ENCODE measurements at places on chromosomes 2 and 18.

DNA sequence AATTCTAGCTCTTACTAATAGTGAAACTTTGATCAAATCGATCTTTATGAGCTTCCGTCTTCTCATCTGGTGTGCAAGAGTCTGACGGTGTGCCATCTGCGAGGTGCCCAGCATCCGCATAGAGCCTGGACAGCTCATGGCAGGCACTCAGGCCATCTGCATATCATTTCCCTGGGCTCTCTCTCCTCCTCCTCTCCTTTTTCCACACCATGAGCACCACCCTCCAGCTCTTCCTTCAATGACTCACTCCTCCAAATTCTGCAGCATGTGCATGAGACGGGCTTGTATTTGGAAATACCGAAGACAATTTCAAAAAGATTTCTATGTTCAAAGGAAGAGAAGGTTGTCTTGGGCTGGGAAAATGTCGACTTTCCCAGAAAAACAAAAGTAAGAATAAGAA lies 161.1 kb downstream of the CCBE1 start:
- no peak for DNase-seq

- no peak for DNase-seq
These were observed 4.3 kb downstream of the THAP4 start for GRCh38 chr2:241632478-241633325.

GRCh38 chr2:56444339-56444738 lies 260.5 kb downstream of the CCDC85A start:
- DNase-seq, result no peak

GRCh38 chr2:167756446-167756845 lies 490.9 kb downstream of the STK39 start:
- no peak for DNase-seq
